ENCODE measurements at places on chromosomes 13 and 19. TPM values are rescaled to one million over a fixed set of nuclear protein-coding genes. Genes with fewer than 3 reads are reported as not detected.

B3GNT8 gene
- not detected for polyA plus RNA-seq

ATP8B3 gene
- polyA plus RNA-seq: 8.0 TPM

- DNase-seq: no peak
These were observed 1390.5 kb downstream of the EFNB2 start for GRCh38 chr13:105144936-105145335.

ZNF439 gene
- 2.1 TPM for polyA plus RNA-seq

DNA sequence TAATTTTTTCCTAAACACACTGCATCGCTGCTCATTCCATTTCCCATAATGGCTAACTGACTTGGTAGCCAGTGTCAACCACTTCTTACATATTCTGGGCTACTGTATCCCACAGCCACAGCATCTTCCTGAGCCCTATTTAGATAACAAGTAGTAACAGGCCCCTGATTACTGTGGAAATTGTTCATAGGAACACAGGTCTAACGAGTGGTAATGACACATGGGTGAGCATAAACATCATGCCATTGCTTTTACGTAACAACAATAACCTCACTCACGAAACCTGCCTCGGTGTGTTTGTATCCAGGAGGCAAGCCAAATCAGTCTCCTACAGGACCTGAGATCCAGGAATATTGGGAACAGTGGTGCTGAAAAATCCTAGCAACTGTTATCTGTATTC lies 438.6 kb downstream of the KLF5 start:
- DNase-seq: no peak

SULT2A1 gene
- polyA plus RNA-seq: not detected

GRCh38 chr13:109192306-109192705 lies 562.9 kb downstream of the MYO16 start:
- DNase-seq: no peak

DNA sequence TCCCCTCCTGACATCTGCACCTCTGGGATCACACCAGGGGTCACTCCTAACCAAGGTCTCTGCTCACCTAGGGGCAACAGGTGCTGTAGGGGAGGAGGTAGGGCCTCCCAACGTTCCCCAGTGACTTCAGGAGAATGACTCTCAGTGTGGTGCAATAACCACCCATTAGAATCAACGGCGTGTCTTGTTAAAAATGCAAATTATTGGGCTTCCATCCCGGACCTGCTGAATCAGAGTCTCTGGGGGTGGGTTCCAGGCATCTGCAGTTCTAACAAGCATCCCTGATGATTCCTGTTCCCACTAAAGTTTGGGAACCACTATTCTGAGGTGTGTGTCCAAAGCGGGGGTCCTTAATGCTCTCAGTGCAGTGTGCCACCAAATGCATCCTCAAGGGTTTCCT lies 84.6 kb downstream of the CRYL1 start:
- DNase-seq: no peak

- no peak for DNase-seq
These were observed 54.6 kb upstream of the RAP2A start for GRCh38 chr13:97379386-97379785.

- no peak for DNase-seq
These were observed 60.0 kb upstream of the WDFY2 start for GRCh38 chr13:51524312-51524711.

ACER1 gene
- polyA plus RNA-seq: not detected

DNA sequence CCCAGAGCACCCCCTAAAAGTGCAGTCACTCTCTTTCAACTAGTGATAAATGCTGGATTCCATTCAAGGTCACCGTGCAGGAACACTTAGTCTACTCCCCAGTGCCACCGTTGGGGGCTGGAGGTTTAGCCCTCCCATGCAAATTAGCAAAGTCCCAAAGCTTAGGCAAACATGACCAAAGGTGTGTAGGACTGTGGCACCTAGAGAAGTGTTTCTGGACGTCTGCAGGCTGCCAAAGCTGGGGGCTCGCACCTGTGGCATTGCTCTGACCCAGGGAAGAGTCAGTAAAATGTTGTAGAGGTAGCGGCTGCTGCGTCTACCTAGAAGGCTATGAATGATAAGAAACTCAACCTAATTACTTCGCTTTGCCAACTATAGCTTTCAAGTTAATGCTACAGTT lies 13.9 kb downstream of the COL4A1 start:
- DNase-seq: no peak

TEAD2 gene
- polyA plus RNA-seq: 27.9 TPM

- no peak for DNase-seq
These were observed 167.2 kb downstream of the NDFIP2 start for GRCh38 chr13:79648191-79648590.

KIR3DL1 gene
- not detected for polyA plus RNA-seq

DAND5 gene
- polyA plus RNA-seq: 1.0 TPM

DNA sequence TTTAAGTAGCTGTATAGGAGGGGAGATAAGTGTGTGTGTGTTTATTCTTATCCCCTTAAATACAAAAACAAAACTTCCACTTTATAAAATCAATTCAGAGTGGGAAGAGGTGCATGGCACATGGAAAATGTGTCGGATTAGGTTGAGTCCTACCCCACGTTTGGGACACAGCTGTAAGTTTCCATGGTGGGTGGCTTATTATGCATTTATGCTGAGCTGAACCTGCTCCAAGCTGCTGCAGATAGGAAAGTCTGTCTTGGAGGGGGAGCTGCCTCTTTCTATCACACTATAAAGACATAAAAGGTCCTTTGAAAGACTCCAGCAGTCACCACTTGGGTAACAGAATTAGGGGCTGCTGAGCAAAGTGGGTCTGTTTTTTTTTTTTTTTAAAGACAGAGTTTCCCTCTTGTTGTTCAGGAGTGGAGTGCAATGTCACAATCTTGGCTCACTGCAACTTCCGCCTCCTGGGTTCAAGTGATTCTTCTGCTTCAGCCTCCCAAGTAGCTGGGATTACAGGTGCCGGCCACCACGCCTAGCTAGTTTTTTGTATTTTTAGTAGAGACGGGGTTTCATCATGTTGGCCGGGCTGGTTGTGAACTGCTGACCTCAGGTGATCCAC lies 15.2 kb downstream of the ACTN4 start:
- no peak for DNase-seq

DNA sequence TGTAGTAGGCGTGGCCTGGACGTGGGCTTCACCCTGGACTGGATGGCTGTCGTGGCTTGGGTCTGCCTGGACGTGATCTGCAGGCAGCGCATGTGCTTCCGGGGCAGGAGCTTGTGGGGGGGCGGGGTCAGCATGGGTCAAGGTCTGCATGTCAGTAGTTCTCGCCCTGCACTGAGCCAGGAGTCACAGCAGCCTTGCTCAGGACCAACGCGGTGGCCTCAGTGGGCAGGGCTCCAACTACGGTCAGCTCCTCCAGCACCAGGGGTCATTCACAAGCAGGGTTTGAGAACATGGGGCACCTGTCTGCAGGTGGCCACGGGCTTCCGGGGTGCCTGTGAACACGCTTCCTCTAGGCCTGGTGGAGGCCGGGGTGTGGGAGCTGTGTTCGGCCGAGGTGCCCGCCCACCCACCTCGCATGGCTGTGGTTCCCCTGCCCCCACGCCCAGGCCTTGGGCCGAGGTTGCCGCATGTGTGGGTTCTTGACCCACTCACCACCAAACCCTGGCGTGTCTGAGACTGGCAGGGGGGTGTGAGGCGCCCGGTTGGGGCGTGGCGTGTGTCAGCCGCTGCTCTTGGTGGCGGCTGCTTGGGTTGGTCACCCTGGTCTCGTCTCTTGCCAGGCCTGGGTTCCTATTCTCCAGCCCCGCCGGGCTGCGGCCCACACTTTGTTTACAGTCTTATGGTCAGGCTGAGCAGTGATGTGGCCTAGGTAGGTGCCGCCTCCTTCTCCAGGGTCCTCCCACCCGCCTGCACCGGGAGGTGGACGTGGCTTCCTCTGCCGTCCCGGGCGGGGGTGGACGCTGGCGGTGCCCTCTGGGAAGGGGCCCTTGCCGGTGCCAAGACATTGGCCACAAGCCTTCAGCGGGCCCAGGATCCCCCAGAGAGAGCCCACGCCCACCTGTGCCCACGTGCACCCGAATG lies 4.8 kb upstream of the RPS15 start:
- no peak for DNase-seq

- DNase-seq: no peak
These were observed 120.0 kb upstream of the RNF113B start for GRCh38 chr13:98297051-98297450.

Data from SK-N-SH (cell line).